Stimulated activated CD4-positive, alpha-beta T cell treated with anti-CD3 and anti-CD28 coated beads, Interleukin-1b, Interleukin-23, amount 100 ng/mL, for 1 hour (primary cell): ENCODE measurements at places on chromosomes 2 and 18.

GRCh38 chr2:138137949-138138348 lies 173.7 kb downstream of the HNMT start:
- no peak for DNase-seq

- DNase-seq: no peak
Measured at GRCh38 chr18:40243607-40244006, 1711.4 kb upstream of the PIK3C3 start.

DNA sequence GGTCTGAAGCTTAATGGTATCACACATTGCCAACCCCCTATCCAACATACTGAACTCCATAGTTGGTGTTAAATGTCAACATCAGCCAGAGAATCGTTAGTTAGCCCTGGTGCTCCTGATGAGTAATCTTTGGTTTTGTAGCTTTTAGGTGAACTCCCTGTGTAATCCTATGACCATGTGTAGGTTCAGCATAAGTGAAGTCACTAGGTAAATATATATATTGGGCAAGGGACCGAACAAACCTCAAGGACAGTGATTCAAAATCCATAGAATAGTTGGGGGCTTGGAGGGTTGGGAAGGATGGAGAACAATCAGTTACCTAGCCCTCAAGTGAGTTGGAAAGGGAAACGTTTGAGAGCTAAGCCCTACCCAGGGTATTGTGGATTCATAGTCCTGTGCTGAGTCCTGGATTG lies 16.0 kb upstream of the AP1S3 start:
- DNase-seq: no peak

- DNase-seq: no peak
Measured at GRCh38 chr2:105384861-105385260, 14.0 kb downstream of the FHL2 start.

- DNase-seq: no peak
Measured at GRCh38 chr18:68147728-68148127, 567.2 kb downstream of the TMX3 start.
